CD14-positive monocyte (primary cell): ENCODE measurements at places on chromosomes 3 and 15. TPM values are rescaled to one million over a fixed set of nuclear protein-coding genes. Genes with fewer than 3 reads are reported as not detected.

GRCh38 chr3:99747915-99748314 is 69.7 kb upstream of the CMSS1 start:
- no peaks in the 10 kb centered on the region for H3K27me3 ChIP-seq
- no peak overlapping the region for H3K27ac ChIP-seq
- DNase-seq: no peak
- no peaks in the 10 kb centered on the region for H3K36me3 ChIP-seq
- no peak overlapping the region for H3K4me3 ChIP-seq

DNA sequence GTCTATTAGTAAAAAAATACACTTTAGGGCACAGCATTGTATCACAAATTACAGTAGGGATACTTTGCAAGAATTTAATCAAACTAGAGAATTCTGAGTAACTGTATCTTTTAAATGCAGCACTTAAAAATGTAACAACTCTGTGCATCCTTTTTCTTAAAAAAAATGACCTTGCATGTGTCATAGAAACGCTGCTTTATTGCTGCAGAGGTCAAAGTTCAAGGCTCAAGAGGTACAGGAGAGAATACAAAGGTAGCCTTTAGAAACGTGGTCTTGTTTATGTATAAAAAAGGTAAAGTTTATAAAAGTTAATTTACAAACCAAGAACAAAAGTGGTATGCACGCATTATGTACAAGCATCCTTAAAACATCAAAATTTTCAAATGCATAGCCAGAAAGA is 122.0 kb downstream of the TJP1 start:
- no peaks in the 10 kb centered on the region for H3K36me3 ChIP-seq
- H3K4me3 ChIP-seq: no peak overlapping the region
- DNase-seq: no peak
- no peaks in the 10 kb centered on the region for H3K4me1 ChIP-seq

- no peak overlapping the region for H3K27ac ChIP-seq
- no peaks in the 10 kb centered on the region for H3K27me3 ChIP-seq
- H3K4me3 ChIP-seq: no peak overlapping the region
- H3K36me3 ChIP-seq: no peaks in the 10 kb centered on the region
- no peak for DNase-seq
These were observed 18.7 kb downstream of the CHST14 start for GRCh38 chr15:40489274-40490175.

DNA sequence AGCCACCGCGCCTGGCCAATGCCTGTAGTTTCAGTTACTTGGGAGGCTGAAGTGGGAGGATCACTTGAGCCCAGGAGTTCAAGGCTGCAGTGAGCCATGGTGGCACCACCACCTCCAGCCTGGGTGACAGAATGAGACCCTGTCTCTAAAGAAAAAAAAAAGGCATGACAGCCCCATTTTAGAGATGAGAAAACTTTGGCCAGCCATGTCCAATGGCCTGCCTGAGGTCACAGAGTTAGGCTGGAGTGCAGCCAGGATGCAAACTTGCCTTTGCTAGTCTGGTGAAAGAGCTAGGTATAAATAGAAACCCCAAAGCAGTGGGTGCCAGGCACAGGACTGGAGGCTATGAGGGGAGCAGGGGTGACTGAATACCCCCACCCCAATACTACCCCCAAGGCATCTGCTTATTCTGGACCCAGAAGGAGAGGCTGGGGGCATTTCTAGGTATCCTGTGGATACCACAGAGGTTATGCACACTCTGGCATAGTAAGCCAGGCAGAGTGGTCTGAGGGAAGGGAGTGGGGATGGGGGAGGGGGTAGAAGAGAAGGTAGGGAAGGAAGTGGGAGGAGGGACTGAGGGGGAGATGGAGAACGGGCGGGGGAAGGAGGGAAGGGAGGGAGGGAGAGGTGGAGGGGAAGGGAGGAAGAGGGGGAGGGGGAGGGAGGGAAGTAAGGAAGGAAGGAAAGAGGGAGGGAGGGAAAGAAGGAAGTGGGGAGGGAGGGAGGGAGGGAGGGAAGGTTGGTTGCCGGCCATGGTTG is 16.2 kb upstream of the C15orf39 start:
- no peak overlapping the region for H3K4me3 ChIP-seq
- peaks cover 27% of the 10 kb centered on the region for H3K4me1 ChIP-seq
- no peaks in the 10 kb centered on the region for H3K36me3 ChIP-seq
- no peaks in the 10 kb centered on the region for H3K27me3 ChIP-seq
- H3K27ac ChIP-seq: no peak overlapping the region

- no peak overlapping the region for H3K4me3 ChIP-seq
- DNase-seq: no peak
- H3K36me3 ChIP-seq: no peaks in the 10 kb centered on the region
- no peaks in the 10 kb centered on the region for H3K27me3 ChIP-seq
- no peaks in the 10 kb centered on the region for H3K4me1 ChIP-seq
- no peak overlapping the region for H3K27ac ChIP-seq
These were observed 101.0 kb downstream of the MYLK start for GRCh38 chr3:123783050-123783689.

DNA sequence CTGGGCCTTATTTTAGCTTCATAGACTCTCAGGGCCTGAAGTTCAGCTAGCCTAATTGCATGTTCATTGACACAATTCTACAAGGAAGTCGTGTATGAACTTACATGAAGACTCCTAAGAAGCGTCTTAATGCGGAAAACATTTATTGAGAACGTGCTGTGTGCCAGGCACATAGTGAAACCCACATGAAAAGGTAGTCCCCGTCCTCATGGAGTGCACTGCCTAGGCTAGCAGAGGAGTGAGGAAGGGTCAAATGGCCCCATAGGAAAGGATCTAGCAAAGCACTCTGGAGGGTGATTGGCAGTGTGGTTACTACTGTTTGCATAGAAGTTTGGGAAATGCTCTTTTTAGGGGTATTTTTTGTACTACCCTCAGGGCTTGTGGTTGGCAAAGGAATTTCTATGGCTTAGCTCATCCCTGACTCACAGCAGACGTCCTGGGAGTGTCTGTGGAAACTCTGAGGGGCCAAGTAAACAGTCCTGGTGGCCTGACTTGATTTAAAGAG is 854 bp upstream of the NPTN start:
- DNase-seq: no peak
- peaks cover 56% of the 10 kb centered on the region for H3K4me1 ChIP-seq
- no peaks in the 10 kb centered on the region for H3K36me3 ChIP-seq

DNA sequence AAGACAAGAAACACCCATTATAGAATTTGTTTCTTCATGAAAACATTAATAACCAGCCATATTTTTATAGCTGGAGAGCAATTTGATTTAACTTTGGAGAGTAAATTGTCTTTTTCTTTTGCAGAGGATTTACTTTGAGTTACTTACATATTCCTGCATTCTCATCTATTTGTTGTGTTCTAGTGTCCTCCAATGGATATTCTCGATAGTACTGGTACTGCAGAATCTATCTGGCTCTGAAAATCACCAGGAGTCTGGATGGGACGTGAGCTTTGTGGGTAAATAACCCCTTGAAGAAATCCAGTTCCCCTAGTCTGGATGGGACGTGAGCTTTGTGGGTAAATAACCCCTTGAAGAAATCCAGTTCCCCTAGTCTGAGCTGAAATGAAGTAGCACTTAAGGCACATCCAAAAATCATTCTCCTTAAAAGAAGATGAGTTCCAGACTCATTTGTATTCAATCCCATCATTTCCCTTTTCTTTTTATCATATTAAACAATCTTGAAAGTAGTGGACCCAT is 294.1 kb upstream of the UBE2E2 start:
- no peak for DNase-seq
- H3K4me1 ChIP-seq: no peaks in the 10 kb centered on the region
- H3K27ac ChIP-seq: no peak overlapping the region

The CPB1 gene
- not detected for polyA plus RNA-seq

The EDC3 gene
- polyA plus RNA-seq: 10.0 TPM

The CLRN1 gene
- polyA plus RNA-seq: not detected
